ENCODE measurements at places on chromosomes 11 and 22.

- no peak for DNase-seq
Observed at GRCh38 chr11:57885298-57886050, 123.9 kb downstream of the CTNND1 start.

GRCh38 chr22:29801153-29801552 lies 34.0 kb downstream of the UQCR10 start:
- no peak for DNase-seq

DNA sequence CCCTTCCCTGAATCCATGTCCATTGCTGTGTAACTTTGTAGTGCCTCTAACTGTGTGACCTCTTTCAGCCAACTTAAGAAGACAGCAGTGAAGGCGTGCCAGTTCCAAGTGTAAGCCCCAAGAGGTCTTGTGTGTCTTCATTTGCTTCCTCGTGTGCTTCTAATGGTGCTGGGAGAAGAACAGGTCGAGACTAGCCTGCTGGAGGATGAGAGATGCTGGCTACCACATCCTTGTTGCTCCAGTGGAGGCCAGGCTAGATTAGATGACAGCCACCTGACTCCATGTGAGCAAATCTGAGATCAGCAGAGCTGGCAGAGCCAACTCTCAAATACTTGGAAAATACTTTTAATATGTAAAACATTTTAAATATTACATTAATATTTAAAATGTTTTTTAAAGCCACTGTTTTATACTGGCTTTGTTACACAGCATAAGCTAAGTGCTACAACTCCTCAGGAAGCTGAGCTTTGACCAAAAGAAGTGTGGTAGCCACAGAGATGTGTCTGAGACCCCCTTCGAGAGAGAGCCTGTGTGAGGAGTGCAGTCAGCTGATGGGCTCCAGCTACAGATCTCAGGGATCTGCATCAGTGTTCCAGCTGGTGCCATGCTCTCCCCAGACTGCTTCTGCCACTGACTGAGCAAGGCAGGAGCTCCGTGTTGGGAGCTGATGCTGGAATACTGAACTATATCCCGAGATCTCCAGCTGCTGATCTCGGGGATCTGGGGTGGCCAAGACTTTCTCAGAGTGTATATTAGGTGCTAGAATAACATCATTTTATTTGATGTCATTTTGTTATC lies 8.9 kb downstream of the KCNJ11 start:
- DNase-seq = no peak

DNA sequence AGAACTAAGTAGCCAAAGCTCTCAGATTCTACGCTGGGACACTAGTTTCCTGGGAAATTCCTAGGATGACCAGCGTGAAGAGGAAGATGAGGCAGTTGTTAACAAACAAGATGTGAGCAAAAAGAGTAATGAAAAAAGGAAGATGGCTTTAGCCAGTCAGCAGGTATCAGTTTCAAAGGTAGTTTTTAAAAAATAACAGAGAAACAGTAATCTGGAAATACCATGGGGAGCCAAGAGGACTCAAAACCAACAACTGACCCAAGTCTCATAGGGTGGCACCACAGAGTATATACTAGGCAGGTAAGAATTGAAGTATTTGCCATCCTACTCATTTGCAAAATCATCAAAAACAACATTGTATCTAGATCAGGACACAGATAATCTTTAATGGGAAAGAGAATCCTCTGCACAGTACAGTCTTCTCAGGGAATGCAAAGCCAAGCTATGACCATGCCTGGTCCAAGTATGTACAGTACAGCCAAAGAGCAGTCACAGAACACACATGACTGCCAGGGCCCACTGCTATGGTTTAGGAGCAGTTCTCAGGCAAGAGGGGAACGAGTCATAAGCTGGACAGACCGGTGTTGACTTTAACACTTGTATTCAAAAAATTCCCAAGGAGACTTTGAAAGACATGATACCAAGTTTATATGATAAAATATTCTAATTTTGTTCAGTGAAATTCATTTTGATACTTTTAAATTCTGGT lies 20.6 kb downstream of the MSANTD4 start:
- no peak for DNase-seq

GRCh38 chr22:26124991-26125725 lies 44.1 kb upstream of the SEZ6L start:
- DNase-seq = no peak

- peak; percentile 66 for DNase-seq
Observed at GRCh38 chr11:124746621-124747243, 5.3 kb downstream of the VSIG2 start.
